Fibroblast of mammary gland (primary cell): ENCODE measurements at places on chromosomes 2 and 18.

GRCh38 chr2:211367711-211368110, 811.3 kb downstream of the CPS1 start:
- DNase-seq: peak; percentile 7

GRCh38 chr2:161965994-161966393, 108.0 kb downstream of the DPP4 start:
- peak; percentile 93 for DNase-seq

DNA sequence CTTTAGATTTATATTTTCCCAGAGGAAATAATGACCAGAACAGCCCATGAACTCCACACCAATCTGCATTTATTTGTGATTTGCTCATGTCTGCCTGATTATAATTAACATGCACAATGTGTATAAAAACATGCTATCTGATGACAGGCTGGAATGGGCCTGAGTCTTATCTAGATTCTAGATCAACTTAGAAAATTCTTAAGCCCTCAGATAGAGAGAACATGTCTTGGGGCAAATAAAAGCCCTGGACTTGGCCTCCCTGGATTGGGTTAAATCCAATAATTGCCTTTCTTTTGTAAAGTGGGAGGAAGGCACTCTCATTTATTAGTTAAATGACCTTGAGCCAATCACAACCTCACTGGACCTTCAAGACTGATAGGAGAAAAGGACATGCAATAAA, 61.8 kb downstream of the EVA1A start:
- no peak for DNase-seq

DNA sequence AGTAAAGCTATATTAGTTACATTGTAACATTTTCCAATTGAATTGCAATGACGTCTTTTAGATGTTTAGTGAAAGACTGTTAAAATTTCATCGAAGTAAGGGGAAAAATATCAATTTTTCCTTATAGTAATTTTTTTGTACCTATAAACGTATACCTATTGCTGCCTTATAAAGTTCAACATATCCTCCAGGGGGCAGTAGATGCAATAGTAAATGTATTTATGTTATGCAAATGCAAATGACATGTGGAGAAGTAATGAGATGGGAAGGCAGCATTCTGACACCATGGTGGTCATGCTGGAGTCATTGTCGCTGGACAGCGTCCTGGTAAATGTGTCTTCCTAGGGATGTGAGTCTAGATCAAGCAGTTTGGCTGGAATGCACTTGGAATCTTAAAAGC, 38.7 kb downstream of the MSTN start:
- peak; percentile 62 for DNase-seq

DNA sequence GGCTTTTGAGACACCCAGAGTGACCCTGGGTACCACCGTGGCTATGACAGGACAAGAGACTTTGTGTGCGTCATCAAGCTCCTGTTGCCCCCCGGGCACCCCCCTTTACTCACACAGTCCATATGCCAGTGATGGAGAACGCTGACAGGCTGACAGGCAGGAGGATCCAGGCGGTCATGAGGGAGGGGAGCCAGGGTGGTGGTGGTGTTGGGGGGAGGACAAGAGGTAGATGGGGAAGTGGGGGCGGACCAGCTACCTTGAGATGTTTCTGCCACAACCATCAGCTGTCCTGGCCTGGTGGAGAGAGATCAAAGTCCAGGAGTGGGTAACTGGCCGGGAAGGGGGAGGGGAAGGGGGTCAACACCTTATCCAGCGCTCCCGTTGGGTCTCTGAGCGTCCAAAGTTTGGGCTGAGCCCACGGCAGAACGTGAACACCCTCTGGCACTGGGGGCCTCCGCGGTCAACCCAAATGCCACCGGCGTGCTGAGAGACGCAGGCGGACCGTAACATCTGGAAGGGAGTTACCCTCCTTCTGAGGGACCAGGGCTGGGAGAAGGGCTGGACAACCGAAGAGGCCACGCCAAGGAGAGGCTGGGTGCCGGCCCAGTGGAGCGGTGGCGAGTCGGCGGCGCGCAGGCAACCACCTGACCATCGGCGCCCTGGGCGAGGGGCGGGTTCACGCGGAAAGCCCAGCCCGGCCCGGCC, 575 bp downstream of the TMEM150A start:
- no peak for DNase-seq

DNA sequence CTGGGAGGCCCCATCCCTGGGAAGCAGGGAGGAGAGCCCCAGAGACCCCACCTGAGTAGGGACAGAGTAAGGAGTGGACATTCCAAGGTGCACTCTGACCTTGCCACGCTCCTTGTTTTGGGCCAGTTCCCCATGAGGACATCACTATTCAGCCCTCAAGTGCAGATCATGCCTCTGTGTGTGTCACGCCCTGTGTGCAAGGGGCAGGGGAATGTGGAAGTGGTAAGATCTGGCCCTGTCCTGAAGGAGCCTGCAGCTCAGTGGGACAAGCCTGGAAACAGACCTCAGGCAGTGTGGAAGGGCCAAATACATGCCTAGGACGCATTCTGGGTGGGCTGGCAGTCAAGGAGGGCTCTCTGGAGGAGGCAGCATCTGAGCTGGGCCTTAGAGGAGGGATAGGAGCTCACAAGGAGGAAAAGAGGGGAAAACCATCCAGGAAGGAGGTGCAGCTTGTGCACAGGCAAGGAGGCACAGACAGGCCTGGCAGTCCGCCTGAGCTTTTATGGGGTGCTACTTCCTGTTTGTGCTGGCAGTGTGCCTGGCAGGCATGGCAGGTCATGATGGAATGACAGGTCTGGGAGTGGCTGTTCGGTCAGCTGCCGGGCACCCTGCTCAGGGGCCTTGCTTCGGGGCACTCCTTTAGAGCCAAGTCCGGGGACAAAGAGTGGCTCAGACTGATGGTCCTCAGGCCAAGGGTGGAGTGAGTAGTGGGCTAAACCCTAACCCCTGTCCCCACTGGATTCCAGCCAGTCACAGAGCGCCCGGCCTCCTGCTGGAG, 3.3 kb downstream of the KLHL30 start:
- DNase-seq: no peak

DNA sequence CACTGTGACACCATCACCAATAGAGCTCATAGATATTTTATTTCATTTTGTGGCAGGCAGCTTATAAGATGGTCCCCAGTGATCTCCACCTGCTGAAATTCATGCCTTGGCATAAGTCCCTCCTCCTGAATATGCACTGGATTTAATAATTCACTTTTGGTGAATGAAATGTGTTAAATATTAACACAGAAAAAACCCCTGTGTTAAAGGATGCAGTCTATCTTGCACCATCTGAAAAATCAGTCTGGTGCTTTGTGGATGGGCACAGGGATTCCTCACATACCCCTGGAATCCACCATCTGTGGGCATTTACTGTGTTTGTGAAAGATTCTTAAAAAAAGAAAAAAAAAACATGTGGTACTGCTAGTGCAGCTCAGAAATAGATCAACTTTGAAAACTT, 26.1 kb upstream of the WIPF1 start:
- DNase-seq: no peak

DNA sequence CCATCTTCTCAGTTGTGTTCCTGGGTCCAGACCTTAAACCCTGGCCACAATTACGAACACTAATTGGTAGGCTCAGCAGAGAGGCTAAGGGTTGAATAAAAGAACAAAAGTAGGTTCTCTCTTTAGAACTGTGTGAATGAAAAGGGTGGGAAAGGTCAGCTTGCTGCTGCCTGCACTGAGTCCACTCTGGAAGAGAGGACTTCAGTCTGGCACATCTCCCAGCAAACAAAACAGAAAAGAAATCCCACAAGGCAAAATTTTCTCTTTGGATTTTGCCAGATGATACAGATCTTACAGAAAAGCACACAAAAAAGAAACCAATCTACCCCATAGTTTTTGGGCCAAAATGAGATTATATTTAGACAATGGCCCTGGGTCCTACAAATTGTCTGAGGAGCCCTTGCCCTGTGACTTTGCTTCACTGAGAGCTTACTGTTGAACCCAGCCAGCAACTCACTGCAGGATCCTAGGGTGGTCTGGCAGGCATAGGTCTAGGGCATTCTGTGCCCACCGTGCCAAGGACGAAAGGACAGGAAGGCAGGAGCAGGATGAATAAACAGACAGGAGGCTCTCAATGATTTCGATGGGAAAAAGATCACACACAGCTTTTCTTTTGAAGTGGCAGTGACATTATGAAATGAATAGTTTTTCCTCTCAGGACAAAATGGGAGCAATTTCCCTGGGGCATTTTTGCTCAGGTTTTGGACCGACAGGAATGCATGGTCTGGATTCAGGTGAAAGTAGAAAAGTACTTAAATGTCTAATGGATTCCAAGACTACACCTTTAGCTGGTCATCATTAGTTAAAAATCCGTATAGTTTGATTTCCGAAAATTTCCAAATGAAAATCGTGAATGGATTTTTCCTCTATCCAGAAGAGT, 68.4 kb upstream of the STAM2 start:
- DNase-seq: no peak

DNA sequence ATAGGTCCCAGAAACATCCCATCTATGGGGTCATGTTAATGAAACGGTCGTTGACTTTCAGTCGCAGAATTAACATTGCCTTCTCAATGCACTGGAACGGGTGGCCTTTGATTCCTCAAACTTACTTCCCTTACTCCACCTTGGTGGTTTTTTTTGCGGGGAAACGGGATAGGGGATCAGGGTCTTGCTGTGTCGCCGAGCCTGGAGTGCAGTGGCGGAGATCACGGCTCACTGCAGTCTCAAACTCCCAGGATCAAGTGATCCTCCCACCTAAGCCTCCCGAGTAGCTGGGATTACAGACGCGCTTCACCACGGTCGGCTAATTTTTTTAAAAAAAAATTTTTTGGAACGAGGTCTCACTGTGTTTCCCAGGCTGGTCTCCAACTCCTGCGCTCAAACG, 754 bp downstream of the ATG16L1 start:
- no peak for DNase-seq

DNA sequence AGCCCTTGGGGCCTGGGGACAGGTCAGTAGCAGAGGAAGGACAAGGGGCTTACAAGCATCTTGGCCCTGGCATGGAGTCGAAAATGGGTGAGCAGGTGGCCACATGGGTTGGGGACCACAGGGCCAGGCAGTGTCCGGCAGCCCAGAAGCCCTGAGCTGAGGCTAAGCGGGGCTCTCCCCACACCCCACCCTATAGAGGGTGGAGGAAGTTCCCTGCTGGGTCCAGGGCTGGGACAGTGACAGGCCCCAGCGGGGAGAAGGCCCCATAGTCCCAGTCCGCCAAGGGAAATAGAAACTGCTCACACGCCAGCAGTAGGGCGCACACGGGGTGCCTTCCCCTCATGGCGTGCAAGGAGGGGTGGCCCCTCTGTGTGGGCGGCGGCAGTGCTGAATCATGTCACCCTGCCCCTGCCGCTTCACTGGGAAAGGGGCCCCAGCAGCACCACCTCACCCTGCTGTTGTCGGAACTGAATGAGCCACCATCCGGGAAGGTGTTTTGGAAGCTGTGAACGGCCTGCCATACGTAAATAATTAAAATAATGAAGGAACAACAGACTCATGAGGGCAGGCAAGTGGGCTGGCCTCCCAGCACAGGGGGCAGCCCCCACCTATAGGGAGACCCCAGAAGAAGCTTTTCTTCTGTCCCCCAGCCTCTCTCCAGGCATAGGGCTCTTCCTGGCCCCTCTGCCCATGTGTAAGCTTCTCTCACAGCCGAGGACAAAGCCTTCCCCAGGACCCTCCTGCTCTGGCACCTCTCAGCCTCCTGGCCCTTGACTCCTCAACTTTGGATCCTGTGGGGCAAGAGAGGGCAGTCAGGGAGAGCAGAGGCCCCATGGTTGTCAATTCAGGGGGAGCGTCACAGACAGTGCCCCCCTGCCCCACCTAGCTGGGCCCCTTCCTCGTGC, 12.7 kb upstream of the DUSP2 start:
- no peak for DNase-seq

GRCh38 chr2:105712981-105713596, 31.6 kb upstream of the NCK2 start:
- peak; percentile 78 for DNase-seq

DNA sequence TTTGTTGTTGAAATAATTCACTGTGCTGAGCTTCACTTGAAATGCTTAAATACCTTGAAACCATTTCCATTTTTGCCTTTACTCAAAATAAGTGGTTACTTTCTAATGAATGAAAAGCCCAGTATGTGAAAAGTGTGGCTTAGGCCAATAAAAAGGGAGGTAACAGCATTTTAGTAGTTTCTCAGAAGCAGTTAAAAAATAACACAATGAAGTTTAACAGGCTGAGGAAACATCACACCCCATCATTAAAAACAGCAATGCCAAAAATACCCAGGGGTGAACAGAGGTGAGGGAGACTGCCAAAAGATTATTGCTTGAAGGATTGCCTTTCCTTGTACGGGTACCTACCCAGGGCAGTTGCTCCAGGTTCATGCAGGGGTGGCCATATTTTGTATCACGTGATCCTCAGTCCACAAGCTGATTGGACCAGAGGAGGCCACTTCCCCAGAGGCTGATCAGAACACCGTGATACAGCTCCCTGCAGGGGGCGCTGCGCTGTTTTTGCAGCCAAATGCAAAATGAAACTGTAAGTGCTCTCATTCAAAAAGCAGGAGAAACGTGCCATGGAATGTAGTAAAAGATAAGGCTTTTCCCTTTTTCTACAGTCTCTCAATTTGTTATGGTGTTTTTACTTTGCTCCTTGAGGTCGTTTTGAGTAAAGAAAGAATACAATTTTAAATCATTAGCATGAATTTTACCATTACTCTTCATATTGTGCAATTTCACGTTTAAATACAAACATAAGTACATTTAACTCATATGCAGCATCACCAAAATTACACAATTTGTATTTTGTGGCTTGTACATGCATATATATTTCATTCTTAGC, 70.2 kb upstream of the SH3BP4 start:
- peak; percentile 92 for DNase-seq

GRCh38 chr2:145066856-145067548, 547.1 kb upstream of the ZEB2 start:
- DNase-seq: peak; percentile 53

GRCh38 chr2:231575612-231576256, 16.9 kb upstream of the TEX44 start:
- DNase-seq: no peak

GRCh38 chr2:88614497-88615157, 12.6 kb downstream of the EIF2AK3 start:
- no peak for DNase-seq

GRCh38 chr18:72692086-72692485, 147.9 kb upstream of the CBLN2 start:
- no peak for DNase-seq

GRCh38 chr2:192150166-192150565, 44.6 kb downstream of the TMEFF2 start:
- no peak for DNase-seq

DNA sequence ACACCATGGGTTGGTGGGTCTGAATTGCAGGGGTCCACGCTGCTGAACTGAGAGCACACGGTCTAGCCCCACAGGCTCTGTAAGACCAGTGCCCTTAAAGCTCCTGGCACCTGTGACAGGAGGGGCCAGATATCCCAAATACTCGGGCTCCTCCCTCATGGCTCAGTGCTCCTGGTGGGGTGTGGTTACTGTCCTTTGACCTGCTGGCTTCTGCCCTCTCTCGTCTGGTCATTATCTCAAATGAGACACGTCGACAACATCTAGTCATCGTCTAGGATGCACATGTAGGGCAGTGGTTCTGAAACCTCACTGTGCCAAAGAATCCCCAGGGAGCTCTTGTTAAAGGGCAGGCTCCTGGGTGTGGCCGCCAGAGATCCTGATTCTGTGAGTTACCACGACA, 258.4 kb downstream of the LOXHD1 start:
- DNase-seq: no peak

- no peak for DNase-seq
Measured at GRCh38 chr2:36367895-36368353, 12.3 kb downstream of the CRIM1 start.
